ENCODE measurements at places on chromosomes 6 and 20.
A peak's percentile ranks its signal among the peaks of the same experiment; 100 is the strongest.

DNA sequence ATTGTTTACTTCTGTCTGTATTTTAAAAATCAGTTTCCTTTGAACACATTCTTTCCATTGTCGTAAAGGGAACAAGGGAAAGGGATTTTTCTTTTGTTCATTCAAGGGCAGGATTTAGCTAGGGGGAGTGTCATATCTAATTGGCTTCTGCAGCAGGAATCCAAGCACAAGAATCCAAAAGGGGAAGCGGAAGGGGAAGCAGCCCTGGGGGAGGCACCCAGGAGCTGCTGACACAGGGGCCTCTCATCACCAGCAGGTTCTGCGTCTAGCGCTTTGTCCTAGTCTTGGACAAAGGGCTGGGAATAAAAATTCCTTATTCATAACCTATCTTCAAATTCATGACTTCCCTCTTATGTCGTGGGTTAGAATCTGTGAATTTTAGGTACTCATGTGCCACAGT, 13.7 kb downstream of the RIPK1 start:
- DNase-seq: no peak

DNA sequence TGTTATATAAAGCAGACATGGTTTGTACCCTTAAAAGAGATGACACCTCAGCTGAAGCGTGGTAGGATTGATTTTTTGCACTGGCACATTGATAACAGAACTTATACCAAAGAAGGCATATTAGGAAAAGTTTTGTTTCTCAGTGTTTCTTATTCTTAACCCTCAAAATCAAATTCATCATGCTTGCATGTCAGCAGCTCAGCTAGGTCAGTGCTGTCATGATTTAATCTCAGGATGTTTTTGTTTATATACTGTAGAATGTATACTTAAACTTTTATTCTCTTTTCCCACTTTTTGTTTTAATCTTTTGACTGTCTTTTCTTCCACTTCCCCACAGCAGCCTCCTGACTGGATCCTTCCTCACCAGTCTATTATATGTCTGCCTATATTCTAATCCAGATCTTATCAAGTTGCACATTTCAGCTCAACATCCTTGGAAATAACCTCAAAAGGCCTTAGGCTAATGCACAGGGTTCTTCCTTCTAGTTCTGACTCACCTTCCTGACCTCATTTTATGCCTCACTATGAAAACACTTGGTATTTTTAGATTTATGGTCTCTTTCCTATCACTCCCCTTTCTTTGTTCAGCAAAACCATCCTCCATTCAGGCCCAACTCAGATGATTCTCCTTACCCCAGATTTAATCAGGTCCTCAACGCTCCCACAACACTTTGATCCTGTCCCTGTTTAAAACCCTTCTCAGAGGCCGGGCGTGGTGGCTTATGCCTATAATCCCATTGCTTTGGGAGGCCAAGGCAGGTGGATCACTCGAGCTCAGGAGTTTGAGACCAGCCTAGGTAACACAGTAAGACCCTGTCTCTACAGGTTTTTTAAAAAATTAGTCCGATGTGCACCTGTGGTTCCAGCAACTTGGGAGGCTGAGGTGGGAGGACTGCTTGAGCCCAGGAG, 7.2 kb downstream of the HEBP2 start:
- no peak for DNase-seq

GRCh38 chr6:122472022-122472340, 374 bp upstream of the SERINC1 start:
- DNase-seq: no peak

GRCh38 chr20:14412065-14412681, 74.8 kb upstream of the FLRT3 start:
- DNase-seq: no peak

DNA sequence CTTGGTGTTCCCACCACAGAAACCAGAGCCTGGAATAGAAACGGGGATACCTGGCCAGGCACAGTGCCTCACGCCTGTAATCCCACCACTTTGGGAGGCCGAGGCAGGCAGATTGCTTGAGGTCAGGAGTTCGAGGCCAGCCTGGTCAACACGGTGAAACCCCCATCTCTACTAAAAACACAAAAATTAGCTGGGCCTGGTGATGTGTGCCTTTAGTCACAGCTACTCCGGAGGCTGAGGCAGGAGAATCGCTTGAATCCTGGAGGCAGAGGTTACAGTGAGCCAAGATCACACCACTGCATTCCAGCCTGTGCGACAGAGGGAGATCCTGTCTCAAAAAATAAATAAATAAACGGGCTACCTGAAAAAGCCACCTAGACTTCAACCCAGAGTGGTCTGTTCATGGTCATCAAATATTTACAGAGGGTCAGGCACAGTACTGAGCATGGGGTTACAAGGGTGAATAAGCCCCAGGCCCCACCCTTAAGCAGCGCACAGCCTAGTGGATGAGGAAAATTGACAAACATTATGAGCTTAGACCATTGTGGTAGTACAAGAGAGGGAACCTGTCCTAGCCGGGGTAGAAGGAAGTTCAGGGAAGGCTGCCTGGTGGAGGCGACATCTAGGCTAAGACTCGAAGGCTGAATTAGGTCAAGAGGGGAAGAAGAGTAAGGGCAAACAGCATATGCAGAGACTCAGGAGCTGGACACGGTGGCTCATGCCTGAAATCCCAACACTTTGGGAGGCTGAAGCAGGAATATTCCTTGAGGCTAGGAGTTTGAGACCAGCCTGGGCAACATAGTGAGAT, 7.2 kb upstream of the PCIF1 start:
- DNase-seq: no peak

DNA sequence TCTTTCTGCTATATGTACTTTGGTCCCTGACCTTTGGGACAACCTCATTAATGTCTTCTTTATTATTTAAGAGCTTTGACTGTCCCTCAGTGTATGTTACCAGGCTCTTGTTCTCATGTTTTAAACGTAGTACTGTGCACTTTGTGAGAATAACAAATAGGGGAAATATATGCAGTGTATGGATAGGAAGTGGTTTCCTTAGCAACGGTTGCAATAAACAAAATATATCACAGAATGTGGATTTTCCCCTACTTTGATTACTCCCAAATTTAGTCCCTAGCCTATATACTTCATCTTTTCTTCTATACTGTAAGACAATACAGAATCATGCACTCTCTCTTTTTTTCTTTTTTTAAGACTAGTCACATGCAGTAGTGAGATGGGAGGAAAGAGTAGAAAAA, 123.8 kb upstream of the AKIRIN2 start:
- no peak for DNase-seq

GRCh38 chr6:4212588-4212987, 77.2 kb upstream of the ECI2 start:
- DNase-seq: no peak

DNA sequence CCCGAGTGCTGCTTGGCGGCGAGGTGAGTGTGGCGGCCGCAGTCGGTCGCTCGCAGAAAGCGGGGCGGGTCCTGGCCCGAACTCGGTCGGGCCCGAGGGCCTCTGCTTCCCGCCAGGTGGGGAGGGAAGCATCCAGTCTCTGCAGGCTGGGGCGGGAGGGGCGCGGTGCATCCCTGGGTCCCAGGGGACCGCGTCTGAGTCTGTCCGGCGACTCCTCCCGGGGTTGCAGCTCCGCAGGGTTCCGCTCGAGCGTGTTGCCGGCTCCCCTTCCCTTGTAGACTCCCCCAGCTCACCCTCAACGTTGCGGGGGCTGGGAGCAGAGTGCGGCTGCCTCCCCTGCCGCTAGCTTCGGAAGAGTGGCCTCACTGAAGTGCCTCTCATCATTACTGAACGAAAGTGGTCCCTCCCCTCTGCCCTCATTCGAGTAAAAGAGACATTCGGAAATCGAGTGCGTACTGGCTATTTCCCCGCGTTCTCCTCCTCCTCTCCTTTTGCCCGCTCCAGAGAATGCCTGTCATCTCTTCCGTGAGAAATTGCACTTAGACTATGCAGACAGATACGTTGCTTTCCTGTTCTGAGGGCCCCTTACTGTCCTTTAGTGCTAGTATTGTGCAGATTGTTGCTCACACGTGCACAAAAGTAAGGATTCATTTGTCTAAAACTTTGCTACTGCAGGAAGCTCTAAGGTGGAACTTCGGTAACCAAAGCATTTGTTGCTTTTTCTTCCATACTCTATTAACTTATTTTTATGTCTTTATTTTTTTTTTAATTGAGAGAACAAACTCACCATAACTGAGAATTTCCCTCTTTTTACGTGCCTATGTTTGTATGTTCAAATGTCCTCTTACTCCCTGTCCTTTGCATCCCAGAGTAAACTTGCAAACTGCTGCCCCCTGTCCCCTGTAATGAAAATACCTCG, 751 bp downstream of the MAP3K4 start:
- DNase-seq: peak; percentile 41

DNA sequence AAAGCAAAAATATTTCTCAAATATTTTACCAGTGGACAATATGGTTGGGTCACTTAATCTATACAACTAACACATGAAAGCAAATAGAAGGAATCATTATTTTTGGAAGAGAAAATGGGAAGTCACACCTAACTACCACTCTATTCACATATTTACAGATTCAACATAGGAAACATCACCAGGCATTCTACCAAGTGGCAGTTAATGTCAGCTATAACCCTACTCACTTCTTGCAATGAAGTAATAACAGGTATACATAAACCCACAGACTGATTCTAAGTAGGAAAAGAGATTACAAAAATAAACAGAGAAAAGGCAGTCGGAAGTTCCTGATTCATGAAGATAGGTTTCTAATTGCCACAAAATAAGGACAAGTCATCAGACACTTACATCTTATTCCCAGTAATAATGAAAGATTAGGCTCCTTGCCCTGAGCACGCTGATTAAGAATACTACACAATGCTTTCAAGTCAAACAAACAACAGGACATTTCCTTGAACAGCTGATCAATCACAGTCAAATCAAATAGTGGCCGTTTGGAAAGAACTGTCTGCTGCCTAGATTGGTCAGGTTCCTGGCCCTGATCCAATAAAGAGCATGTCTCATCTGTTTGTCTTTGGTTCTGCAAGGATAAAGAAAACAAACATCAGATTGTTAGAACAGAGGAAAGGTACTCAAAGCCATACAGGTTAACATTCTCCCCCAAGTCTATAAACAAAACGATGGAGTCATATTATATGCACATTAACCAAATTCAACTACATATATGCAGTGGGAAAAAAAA, 79.2 kb upstream of the PLN start:
- DNase-seq: no peak

GRCh38 chr6:84263557-84263956, 36.1 kb upstream of the CEP162 start:
- DNase-seq: no peak

DNA sequence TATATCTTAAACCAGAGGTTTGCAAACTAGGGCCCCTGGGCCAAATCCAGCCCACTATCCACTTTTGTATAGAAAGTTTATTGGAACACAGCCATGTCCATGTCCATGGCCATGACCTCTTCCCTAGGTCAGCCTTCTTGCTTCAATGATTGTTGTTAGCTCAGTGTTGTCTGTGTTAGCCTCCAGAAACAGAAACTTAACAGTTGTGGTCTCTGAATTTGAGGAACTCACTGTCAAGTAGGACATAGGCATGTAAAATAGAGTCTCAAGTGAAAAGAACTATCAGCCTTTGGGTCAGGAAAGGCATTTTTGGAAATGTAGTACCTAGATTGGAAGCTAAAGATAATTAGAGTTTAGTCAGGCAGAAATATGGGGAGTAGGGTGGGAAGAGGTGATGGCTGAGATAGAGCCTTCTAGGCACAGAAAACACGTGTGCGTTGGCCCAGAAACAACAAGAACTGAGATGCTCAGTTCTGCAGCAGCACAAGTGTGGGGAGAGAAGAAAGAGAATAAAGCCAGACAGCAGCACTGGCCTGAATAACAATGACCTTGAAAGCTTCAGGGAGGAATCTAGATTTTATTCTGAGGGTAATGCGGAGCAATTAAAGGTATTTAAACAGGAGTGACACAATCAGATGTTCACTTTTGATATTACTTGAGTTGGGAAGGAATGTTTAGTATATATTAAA, 87.0 kb upstream of the OLIG3 start:
- DNase-seq: no peak

- no peak for DNase-seq
Observed at GRCh38 chr6:116267836-116268588, 11.7 kb downstream of the TSPYL1 start.

- no peak for DNase-seq
Observed at GRCh38 chr6:151592449-151593159, 98.8 kb downstream of the CCDC170 start.

DNA sequence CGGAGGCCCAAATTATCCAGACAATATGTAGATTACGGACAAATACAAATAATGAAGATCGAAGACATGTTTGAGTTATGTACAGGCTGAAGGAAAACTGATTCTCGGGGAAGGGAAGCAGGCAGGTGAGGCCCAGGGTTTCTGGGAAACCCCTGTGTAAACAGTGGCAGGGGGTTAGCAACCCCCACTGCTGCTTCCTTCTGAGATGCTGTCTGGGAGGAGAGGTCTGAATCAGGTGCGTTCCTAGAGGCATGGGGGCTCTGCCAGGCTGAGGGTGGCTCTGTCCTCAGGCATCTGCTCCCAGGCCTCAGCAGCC, 7.2 kb upstream of the MDGA1 start:
- DNase-seq: no peak

DNA sequence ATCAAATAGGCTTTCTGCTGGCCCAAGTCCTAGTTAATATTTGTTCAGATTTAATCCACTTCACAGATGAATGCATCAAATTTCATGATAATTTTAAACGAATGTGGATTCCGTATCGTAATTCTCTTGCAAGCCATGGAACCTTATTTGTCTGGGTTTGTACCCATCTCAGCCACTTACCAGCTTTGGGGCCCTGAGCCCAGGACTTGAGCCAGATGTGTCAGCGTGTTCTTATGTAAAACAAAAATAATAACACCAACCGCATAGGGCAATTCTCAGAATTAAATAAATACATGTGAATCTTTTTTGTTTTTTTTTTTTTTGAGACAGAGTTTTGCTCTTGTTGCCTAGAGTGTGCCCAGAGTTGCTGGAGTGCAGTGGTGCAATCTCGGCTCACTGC, 282.5 kb upstream of the PLCB4 start:
- no peak for DNase-seq
